ENCODE measurements at places on chromosomes 3 and 15.
A peak's percentile ranks its signal among the peaks of the same experiment; 100 is the strongest.

DNA sequence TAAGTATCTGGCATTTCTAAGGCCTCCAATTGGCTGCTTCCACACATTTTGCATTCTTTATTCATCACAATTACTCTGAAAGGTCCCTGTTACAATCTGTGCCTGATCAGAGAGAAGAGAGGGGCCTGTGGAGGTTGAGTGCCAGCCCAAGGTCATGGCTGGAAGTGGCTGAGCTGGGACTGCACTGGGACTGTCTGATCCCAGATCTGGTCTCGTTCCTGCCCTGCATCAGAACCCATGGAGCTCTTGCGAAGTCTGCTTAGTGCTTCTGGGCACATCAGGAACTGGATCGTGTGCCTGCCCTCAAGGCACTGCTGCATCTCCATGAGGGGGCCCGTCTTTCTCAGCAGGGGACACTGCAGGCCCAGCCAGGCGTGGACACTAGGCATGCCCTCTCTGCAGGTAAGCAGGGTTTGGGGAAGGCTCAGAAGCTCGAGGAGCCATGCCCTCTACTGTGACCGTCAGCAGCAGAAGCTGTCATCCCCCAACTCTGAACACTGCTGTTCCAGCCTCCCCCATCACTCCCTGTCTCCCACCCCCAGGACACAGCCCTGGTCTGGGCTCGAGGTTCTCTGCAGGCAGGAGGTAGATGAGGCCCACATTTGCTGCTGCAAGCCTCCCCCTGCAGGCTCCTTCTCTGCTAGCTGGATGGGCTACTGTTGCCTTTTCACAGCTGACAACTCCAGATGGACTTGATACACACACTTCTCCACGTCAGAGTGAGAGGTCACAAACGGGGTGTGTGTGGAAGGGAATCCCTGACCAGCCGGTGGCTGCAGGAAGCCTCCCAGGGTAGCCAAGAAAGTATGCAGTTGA is 96.5 kb upstream of the PRR23E start:
- no peak for DNase-seq

DNA sequence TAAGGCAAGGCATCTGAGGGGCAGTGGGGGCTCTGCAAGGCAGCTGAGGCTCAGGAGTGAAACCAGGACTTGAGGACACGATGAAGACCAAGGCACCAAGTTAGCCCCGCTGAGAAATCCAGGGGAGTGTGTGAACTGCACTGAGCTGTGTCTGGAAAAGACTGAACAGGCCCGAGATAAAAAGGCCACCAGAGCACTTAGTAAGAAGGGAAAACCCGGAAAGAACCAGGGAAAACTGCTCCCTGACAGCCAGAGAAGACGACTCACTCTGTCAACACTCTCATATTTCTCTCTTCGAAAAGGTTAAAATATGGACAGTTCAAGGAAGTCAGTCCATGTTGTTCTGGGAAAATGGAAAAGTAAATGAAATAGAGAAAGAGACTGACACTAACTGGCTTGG is 109.0 kb downstream of the SEC22A start:
- no peak for DNase-seq

DNA sequence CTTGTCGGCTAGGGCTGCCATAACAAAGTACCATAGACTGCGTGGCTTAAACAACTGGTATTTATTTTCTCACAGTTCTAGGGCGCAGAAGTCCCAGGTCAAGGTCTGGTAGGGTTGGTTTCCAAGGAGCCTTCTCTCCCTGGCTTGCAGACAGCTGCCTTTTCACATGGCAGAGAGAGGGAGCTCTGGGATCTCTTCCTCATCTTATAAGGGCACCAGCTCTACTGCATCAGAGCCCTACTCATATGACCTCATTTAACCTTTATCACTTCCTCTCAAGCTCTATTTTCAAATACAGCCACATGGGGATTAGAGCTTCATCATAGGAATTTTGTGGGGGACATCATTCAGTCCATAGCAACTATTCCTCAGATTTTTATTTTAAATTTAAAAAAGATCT is 17.6 kb upstream of the PAQR9 start:
- DNase-seq = no peak

DNA sequence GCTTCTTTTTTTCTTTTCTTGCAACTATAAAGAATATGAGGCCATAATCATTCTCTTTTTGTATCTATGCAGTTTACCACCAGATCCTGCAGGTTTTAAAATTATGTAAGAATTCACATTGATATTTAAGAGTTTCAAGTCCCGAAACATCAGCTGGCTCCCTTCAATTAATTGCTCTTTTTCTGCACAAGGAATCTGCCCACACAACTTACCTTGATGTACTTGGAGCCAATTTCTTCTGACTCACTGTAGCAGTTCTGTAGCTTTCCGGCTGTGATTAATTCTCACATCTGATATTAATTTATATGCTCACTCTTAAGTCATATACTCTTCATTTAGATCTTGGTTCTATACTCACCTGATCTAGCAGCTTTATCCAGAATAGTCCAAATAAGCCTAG is 781.8 kb downstream of the CADM2 start:
- no peak for DNase-seq

DNA sequence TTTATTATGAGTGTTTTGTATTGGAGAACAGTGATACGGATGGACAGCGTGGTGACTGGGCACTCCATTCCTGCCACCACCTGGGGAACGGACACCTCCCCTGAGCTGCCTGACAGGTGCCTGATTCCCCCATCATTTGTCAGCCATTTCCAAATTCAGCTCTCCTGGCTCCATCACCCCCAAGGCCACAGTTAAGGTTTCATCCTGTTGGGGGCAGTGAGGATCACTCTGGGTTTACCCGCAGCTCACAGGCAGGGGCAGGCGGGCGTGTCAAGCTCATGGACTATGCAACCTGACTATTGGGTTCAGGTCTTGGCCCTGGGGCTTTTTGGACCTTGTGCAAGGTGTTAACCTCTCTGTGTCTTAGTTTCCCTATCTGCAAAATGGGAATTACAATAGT is 76.3 kb downstream of the RAB11A start:
- no peak for DNase-seq

DNA sequence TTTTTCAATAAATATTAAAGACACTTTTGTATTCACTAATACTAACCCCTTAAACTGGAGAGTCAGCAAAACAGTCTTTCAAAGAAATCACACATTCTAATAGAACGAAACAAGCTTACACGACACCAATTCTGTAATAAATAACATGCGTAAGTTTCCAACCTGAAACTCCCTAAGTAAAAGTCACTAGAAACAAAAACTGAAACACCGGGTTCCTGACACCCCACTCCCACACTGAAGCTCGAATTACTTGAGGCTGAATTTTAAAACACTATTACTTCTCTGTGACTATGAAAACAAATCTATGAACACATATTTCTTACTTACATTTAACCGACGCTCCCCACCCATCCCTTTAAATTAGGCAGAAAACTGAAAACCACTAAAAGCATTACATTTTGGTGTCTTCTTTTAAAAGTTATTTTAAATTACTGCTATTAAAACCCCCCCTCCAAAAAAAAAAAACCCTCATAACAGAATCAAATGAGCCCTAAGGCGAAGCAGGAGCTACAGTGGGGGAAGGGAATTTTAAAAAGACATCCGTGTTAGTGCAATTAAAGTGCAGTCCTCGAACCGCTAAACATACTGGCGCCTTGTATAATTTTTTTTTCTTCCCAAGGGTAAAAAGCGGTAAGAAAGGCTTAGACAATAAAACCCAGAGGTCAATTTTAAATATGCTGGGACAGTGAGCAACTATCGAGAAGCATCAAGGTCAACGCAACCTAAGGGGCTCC is 878 bp downstream of the SPPL2A start:
- peak; percentile 52 for DNase-seq

DNA sequence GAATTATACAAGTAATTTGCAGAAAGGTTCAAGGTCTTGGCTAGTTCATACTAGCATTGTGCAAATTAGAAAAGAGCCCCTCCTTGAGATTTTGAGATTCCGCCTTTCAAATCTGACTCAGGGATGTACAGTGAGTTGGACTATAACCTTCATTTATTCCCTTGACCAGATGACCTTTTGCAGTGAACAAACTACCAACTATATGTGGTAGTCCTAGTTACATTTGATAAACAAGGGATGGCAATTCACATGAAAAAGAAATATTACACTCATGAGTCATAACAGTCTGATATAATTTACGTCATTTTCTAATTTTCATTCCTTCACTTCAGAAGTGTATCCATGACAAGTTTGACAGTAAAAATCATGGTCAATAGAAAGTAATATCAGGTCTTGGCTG is 860.4 kb downstream of the ROBO1 start:
- DNase-seq = no peak

DNA sequence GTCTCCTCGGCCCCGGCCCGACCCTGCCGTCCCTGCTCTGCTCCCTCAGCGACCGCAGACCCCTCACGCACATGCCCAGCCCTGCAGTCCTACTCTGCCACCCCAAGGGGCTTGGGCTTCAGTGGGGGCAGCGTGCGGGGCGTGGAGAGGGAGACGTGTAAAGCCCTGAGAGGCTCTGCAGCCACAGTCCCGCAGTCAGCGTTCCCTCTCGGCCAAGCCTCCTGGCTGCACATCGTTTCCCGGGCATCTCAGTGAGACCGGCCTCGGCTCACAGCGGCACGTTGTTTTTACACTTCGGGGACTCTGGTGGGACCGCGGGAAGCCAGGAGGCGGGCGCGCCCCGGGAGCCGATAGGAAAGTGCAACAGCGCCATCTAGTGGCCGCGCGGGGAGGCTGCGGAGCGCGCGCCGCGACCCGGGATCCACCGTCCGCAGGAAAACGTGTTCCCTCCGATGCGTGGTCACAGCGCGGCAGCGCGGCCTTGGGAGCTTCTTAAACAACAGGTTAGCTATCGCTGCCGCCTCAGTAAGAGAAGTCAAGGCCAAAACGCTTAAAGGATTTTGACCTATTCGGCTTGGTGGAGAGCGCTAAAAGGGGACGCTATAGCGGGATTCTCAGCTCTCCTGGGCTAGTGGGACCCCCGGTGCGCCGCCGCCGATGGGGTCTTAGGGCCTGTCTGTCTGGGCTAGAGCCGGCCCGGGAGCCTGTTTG is 226.8 kb upstream of the IGF1R start:
- DNase-seq = peak; percentile 68

DNA sequence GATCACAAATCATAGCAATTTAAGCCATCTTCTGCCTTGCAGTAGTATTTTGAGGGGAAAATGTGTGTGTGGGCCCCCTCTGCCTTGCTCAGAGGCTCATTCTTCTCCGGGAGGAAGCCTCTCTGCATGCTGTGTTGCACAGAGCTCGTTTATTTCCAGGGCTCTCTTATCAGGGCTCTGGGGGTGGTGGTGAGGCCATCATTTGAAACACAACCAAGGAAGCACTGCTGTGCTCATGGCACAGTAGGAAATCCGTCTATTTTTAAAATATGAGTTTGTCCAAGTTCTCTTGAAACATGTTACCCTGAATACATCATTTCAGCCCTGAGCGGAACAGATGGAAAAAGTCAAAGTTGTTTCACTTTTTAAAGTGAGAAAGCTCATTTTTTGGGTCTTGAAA is 369.0 kb upstream of the CFAP20DC start:
- DNase-seq = no peak

All from NCI-H524 (cell line).